ENCODE measurements at places on chromosomes 12 and 14.

GRCh38 chr14:100622224-100622623, 35.0 kb upstream of the BEGAIN start:
- no peak for DNase-seq

DNA sequence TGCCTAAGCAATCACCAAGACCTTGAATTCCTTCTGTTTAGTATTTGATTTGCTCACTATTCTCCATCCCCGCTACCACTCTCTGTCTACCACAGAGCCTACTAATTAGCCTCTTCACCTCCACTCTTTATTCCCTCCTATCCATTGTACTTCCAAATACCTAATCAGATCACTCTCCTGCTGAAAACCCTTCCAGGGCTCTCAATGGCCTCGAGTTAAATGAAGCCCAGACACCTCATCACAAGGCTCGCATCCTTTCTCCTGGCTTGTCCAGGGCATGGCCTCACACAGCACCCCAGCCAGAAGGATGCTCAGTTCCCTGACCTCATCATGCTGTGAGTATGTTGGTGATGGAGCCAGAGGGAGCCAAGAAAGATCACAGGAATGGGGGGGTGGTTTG, 71.4 kb upstream of the PRMT8 start:
- DNase-seq = no peak

- DNase-seq = no peak
Observed at GRCh38 chr14:96987086-96987474, 189.9 kb downstream of the VRK1 start.

DNA sequence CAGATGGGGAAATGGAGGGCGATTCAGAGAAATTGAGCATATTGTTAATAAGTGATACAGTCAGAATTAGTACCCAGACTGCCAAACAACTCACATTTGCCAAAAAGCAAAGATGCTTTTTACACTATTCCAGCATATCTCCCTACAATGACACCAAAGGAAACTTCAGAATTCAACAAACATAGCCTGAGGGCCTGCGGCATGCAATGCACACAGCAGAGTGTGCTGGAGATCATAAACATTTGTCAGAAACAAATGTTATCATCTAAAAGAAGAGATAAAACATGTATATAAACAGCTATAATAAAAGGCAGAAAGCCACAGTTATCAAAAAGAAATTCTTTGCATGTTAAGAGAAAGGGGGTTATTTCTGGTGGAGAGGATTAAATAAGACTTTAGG, 20.1 kb upstream of the GARIN6 start:
- DNase-seq = no peak

DNA sequence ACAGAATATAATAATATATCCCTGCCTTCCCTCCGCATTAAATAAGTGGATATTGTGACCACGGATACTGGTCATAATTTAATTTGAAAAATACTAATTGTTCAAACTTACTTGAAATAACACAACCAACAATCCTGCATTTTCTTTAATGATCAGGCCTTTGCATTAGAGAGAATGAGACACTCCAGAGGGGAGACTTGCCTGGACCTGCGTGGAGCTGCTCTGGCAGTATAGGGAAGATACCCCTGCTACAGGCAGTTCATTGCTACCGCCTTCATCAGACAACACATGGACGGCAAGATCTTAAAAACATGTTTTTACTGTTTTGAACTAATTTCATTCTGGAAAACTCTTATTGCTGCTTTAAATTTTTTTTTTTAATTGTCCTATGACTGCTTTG, 211.0 kb upstream of the FAR2 start:
- no peak for DNase-seq

- DNase-seq = no peak
Observed at GRCh38 chr14:75539561-75540478, 17.6 kb downstream of the BATF start.

DNA sequence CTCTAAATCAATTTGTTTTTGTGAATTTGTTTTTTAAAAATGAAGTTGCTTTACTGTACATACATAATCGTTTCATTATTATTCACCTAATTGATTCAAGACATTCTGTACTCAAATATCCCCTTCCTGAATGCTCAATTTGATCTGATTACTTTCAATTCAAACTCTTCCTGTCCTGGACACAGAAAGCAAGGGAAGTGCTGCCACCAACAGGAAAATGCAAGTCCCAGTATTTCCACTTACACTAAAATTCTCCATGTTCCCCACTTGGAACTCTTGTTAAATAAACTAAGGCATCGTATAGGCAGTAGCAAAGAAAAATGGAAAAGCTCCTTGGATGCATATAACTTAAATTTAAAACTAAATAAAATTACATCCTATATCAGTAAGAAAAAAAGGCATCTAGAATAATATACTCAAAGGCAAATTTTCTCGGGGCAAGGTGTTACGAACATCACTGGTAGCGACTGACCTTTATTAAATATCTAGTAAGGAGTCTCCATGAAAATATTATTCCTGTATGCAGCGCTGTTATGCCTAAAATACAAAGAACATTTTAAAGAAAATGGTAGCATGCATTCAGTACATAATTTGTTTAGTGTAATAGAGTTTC, 72.0 kb upstream of the DBX2 start:
- no peak for DNase-seq

- DNase-seq = no peak
Observed at GRCh38 chr12:104433061-104433460, 23.7 kb upstream of the CHST11 start.

DNA sequence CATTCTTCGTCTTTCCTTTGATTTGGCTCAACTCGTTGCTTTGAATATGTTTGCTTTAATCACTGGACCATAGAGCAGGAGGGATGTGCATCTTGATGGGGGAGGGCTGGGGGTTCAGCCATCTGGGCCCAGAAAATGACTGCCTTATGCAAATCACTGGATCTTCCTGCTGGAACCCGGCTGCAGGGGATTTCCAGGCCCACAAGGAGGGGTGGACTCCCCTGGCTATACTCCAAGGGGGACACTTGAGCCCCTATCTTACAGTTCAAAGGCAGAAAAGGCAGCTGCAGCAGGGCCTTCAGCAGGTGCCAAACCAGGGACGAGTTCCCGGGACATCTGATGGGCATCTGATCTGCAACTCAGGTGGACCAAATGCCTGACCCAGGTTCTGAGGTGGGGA, 122.5 kb downstream of the DICER1 start:
- no peak for DNase-seq

DNA sequence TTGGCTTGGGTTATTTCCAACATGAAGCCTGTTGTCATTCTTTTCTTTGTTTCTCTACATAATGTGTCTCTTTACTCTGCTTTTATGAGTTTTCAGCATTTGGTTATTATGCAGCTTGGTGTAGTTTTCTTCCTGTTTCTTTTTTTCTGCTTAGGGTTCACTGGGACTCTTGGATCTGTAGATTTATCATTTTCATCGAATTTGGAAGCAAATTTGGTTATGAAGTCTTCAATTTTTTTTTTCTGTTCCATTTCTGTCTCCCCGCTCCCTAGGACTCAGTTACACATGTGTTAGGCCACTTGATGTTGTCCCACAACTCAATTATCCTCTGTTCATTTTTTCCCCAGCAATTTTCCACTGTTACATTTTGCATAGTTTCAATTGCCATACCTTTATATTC, 13.8 kb upstream of the BEGAIN start:
- no peak for DNase-seq

- DNase-seq = no peak
Observed at GRCh38 chr12:102326982-102327381, 129.3 kb upstream of the PMCH start.

DNA sequence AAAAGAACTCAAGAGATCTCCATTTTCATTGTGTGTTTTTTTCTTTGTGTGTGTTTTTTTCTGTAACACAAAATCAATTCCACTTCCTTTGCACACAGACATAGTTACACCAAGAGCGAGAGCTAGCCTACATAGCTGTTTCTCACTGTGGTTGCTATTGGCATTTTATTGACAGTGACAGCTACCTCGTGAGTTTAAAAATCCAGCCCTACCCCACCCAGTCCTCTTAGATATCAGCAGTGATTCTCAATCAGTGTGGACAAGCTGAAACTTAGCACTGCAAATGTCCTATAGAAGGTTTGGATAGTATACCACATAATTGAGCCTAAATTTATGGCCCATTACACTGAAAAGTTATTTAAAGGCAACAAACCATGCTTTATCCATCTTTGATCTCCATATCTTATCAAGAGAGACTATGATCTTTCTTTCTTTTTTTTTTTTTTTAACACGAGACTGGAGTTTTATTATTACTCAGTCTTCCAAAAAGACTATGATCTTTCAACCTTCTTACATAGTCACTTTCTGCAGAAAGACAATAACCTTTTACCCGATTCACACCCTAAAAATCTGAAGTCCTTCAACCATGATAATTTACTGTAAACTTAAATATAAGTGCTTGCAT, 46.8 kb downstream of the ATP2B1 start:
- DNase-seq = no peak

GRCh38 chr14:99644723-99645544, at the start of gene HHIPL1:
Gene HHIPL1 (plus strand): TSS chr14:99645129. CDS start chr14:99645208, 79 bp downstream.
- DNase-seq = no peak

GRCh38 chr14:100536721-100537445, 50.3 kb downstream of the BEGAIN start:
- no peak for DNase-seq

- DNase-seq = no peak
Observed at GRCh38 chr12:124302241-124302806, 7.4 kb downstream of the RFLNA start.

- DNase-seq = no peak
Observed at GRCh38 chr14:49538852-49539251, 47.3 kb downstream of the RPS29 start.

DNA sequence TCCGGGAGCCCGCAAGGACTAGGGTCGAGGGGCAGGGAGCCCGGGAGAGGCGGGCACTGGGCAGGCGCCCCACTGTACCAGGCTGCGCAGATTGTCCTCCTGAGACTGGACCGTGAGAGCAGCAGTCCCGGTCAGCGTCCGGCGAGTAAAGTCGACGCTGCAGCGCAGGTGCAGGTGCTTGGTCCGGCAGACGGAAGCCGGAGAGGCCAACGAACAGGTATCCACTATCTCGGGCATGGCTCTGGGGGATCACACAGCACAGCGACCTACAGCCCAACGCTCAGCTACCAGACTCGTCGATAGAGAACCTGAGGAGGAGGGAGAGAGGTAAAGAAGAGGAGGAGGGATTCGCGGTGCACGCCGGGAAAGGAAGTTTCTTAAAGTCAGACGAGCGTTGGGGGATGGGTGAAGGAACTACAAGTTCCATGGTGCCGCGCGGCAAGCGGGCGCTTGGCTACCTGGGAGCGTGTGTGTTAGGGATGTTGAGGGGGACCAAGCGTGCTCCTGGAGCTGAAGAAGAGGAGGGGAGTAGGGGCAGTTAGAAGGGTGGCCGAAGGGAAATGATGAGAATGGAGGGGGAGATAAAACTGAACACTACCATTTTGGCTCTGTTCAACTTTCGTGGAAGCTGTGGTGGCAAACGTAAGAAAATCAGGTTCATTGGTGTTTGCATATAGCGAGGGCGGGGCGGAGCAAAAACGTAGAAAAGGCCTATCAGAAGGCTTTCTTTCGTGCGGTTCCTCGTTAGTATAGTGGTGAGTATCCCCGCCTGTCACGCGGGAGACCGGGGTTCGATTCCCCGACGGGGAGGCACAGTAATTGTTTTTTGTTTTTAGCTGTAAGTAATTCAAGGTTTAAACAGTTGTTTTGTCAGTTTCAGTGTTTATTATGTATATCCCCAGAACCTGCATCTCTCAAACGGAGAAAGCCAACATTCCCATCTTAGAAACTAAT, at the start of gene LTA4H:
Gene LTA4H, minus strand, starts transcription at position 305 of the 954 bp plus-strand sequence. Its CDS starts 68 bp downstream, at position 237.
- DNase-seq = peak; percentile 94

DNA sequence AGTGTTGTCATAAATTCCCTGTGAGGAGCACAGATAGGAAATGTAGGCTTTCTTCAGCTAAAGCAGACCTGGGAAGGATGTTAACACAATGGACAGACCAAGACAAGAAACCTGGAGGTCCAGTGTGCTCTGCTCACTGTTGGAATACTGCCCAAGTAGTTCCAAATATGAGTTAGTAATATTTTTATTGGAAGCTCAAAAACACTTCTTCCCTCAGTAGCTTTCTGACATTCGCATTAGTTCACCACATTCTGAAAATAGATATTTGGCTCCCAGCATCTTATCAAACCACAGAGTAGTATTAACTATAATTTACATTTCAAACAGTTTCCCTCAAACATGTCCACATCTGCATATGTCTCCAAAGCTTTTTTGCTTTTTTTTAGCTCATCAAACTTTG, 74.8 kb upstream of the PYGL start:
- DNase-seq = no peak

DNA sequence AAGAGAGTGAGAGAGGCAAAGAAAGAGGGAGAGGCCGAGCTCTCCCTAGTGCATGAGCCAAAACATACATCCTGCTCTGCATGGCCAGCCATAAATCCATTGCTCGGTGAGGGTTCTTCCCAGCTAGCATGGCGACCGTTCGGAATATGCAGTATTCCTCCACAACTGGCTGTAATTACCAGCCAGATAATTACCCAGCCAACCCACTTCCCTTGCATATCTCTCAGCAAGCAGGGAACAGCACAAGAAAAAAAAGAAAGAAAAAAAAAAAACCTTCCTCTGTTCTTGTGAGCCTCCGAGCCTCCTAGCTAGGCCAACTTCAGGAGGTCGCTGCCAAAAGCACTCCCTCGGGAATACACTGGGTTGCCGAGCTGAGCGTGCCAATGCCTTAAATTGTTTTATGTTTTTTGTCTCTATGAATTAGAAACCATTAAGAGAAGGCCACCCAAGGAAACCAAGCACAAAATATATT, 567.9 kb downstream of the MED13L start:
- no peak for DNase-seq

DNA sequence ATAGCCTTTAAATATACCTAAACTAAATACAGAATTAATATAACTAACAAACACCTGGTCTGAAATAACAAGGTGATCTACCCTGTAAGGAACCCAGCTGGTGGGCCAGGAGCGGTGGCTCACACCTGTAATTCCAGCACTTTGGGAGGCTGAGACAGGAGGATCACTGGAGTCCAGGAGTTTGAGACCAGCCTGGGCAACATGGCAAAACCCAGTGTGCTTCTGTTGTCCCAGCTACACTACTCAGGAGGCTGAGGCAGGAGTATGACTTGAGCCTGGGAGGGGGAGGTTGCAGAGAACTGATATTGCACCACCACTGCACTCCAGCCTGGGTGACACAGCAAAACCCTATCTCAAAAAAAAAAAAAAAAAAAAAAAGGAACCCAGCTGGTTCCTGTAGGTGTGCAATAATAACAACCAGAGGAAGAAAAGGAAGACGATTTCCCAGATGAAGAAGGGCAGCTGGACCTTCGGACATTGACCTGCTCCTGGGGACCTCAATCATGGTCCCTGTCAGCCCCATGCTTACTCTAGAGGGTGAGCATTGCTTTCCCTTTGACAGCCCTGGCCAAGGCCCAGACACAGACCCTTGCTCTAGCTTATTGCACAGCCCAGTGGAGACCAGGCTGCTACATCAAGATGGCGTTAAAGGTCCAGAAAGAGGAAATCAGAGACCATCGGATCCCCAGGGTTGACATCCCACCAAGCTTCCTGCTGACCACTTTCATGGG, 5.4 kb downstream of the FOS start:
- no peak for DNase-seq

- DNase-seq = no peak
Observed at GRCh38 chr12:27429606-27430005, 16.9 kb upstream of the SMCO2 start.

GRCh38 chr14:91009501-91010152, 50.8 kb downstream of the RPS6KA5 start:
- DNase-seq = no peak

GRCh38 chr14:77641534-77642341, 25.3 kb upstream of the SPTLC2 start:
- DNase-seq = peak; percentile 50

GRCh38 chr12:101841069-101841468, 10.3 kb upstream of the GNPTAB start:
- no peak for DNase-seq

GRCh38 chr14:30990770-30991169, 34.7 kb upstream of the AP4S1 start:
- no peak for DNase-seq

GRCh38 chr14:64549791-64550620, at the start of gene PPP1R36:
Gene PPP1R36 (plus strand): TSS chr14:64549961. CDS start chr14:64549998, 37 bp downstream.
- peak; percentile 17 for DNase-seq
